ENCODE measurements at places on chromosomes 12 and 14. TPM values are rescaled to one million over a fixed set of nuclear protein-coding genes. Genes with fewer than 3 reads are reported as not detected.
A peak's percentile ranks its signal among the peaks of the same experiment; 100 is the strongest.

DNA sequence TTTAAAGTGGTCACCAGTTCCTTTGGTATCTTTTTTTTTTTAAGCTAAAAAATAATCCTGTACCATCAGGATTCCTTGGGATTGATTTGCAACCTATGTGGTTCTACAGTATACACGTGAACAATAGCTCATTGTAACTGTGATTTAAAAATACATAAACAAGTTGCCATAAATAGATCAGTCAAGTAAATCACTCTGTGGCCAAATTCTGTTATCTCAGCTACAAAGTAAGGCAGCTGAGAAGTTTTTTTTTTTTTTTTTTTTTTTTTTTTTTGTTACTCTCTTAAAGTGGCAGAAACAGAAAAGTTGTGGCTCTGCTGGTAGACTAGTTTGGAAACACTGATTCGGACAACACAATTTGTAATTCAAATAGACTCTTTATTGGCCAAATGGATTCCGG is 104.5 kb downstream of the PRICKLE1 start:
- no peak overlapping the region for H3K4me3 ChIP-seq
- H3K4me1 ChIP-seq: peaks cover 10% of the 10 kb centered on the region
- peak; percentile 36 for DNase-seq
- no peaks in the 10 kb centered on the region for H3K36me3 ChIP-seq

Gene RNASE2
- polyA plus RNA-seq: 1.2 TPM

Gene MYF6
- 72.7 TPM for polyA plus RNA-seq

DNA sequence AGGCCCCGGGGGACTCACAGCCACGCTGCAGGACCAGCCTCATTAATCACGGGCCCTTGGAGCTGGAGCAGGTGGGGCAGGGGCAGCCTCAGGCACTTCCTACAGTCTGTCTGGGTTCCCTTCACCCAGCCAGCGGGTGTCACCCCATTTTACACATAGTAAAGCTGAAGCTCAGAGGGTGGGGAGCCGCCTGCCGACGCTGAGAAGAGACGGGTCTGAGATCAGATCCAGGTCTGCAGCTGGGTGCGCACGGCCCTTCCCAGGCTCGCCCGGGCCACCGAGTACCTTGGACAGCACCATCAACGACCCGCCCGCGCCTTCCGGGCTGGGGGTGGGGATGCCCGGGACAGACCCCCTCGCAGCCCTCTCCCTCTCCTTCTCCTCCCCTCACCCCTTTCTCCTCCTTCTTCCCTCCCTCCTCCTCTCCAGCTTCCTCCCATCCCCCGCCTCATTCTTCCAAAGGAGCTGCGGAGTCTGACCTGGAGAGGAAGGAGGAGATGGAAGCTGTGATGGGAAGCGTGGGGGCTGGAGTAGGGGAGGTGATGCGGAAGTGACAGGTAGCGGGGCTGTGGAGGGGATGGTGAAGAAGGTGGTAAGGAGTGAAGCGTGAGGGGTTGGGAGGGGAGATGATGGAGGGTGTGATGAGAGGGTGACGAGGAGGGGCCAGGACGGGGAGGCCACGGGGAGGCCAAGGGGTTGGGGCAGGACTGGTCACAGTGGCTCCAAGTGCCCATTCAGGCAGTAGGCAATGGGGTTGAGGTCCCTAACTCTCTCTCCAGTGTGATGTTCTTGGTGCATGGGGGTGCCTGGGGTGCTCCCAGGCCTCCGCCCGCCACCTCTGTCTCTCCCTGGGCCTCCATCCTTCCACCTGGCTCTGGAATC is 8.8 kb downstream of the DTX1 start:
- DNase-seq: no peak
- H3K4me3 ChIP-seq: no peak overlapping the region
- no peaks in the 10 kb centered on the region for H3K36me3 ChIP-seq
- H3K4me1 ChIP-seq: no peaks in the 10 kb centered on the region

Gene EXOC5
- 57.7 TPM for polyA plus RNA-seq

Gene PALS1
- 10.1 TPM for polyA plus RNA-seq

DNA sequence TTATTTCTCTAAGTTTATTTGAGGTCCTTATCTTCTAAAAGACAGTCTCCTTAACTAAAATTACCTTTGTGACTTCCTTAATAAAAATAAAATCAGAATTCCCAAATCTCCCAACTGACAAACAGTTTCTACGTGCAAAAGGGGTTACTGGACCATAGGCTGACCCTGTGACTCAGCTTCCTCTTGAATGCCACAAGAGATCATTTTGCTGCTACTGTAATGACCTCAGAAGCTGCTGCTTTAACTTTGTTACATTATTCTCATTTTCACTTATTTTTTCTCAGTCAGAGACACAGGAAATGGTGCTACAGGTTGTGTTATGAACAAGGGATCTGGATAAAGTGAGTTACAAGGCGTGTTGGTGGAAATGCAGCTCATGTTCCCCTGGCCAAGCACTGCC is 132.2 kb upstream of the TMTC2 start:
- H3K36me3 ChIP-seq: no peaks in the 10 kb centered on the region
- no peak overlapping the region for H3K27ac ChIP-seq

GRCh38 chr14:32847867-32848266 is 90.8 kb upstream of the NPAS3 start:
- no peak overlapping the region for H3K4me3 ChIP-seq
- H3K27ac ChIP-seq: no peak overlapping the region
- no peaks in the 10 kb centered on the region for H3K4me1 ChIP-seq
- H3K27me3 ChIP-seq: no peaks in the 10 kb centered on the region

Gene KRT83
- not detected for polyA plus RNA-seq

DNA sequence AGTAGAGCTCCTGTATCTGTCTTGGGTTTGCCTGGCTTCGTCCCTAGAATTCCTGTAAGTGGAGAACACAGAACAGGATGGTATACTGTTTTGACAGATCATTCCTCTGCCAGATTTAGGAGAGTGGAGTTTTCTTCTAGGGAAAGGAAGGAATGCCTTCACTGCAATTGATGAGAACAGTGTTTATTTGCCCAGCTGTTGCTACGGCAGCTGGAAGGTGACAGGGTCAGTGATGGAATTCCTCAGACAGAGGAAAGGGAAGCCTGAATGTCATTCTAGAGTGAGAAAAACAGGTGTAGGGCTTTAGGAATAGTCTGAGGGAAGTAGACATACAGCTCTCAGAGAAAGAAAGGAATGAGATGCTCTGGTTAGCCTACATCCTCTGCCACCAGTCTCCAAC is 11.7 kb downstream of the CSRNP2 start:
- H3K36me3 ChIP-seq: peaks cover 64% of the 10 kb centered on the region
- no peak overlapping the region for H3K4me3 ChIP-seq
- H3K27me3 ChIP-seq: no peaks in the 10 kb centered on the region
- no peak overlapping the region for H3K27ac ChIP-seq
